A549 (cell line): ENCODE measurements at places on chromosomes 5 and 9.

- no peak for DNase-seq
Observed at GRCh38 chr9:121889990-121890563, 203.0 kb downstream of the TTLL11 start.

- no peak for DNase-seq
Observed at GRCh38 chr5:156755421-156756087, 94.5 kb upstream of the PPP1R2B start.

- no peak for DNase-seq
Observed at GRCh38 chr5:169652057-169652456, 15.0 kb downstream of the DOCK2 start.

DNA sequence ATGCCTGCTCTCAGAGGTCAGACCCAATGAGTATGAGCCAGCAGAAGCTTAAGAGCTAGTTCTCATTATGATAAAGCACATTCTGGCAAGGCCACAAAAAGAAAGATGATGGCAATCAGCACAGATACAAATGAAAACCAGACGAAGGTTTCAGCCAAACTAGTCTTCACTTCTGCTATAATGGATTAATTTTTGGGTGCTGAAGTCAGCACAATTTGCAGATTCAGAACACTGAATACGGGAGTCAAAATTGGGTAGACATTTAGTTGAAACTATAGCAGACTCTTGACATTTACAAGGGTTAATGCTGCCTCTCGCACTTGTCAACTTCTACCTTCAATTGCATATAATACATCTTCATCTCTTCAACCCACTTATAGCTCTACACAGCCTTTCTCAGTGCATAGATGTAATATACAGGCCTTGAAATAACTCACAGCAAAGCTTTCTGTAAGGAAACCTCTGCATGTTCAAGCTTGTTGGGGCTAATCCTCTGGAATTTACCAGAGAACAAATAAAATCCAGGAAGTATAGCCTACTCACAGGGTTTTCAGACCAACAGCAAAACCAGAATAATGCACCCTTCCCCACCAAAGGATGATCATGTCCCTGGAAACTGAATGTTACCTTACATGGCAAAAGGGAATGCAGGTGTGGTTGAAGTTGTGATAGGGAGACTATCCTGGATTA, 77.1 kb downstream of the BAAT start:
- no peak for DNase-seq

GRCh38 chr9:135707252-135708138, 5.5 kb downstream of the KCNT1 start:
- DNase-seq, result no peak

GRCh38 chr5:119393746-119394145, 37.9 kb downstream of the TNFAIP8 start:
- no peak for DNase-seq

GRCh38 chr5:157072508-157072907, 13.6 kb upstream of the HAVCR1 start:
- DNase-seq, result no peak

GRCh38 chr9:134410071-134410834, 84.0 kb downstream of the RXRA start:
- peak; percentile 36 for DNase-seq

- no peak for DNase-seq
Observed at GRCh38 chr5:167652690-167653089, 638.8 kb upstream of the WWC1 start.

GRCh38 chr5:143196601-143197259, 206.8 kb downstream of the NR3C1 start:
- DNase-seq, result no peak
